ENCODE measurements at places on chromosomes 3 and 15.

GRCh38 chr3:11328196-11328945 lies 56.2 kb downstream of the ATG7 start:
- DNase-seq: no peak

DNA sequence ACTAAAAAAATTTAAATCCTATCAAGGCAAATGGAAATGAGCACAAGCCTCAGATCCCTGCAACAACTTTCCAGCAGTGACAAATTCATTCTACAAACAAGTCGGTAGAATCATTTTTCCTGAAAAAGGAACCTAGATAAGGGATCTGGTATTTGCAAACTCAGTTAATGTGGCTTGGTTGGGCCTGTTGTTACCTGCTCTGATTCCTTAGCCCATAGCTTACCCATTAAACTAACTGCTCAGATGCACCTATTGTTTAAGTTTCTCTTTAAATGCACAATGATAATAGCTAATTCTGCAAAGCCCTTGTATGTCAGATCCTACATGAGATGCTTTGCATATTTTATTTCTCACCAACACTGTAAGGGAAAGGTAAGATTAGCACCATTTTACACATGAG lies 377.4 kb upstream of the RGMA start:
- no peak for DNase-seq

DNA sequence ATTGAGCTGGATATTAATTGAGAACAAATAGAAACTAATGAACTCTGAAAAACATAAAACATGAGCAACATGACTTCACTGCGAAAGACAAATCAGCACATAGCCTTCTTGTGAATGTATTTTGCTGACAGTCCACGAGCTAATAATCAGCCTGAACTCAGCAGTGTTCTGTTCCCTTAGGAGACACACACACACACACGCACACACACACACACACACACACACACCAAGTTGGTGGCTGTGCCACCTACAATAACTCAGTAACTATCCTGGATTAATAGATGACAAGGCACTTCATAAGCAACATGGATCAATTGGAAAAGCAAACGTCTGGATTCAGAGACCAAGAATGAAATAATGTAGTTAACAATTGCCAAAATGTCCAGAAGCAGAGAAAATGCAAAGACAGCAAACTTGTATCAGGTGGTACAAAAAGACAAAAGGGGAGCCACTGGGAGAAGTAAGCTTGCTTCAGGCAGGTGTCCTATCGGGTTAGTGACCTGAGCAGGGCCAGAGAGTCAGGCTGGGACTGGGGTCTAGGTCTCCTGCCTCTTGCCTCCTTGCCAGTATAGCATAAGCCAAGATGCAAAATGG lies 20.5 kb upstream of the UBE2Q2 start:
- no peak for DNase-seq

DNA sequence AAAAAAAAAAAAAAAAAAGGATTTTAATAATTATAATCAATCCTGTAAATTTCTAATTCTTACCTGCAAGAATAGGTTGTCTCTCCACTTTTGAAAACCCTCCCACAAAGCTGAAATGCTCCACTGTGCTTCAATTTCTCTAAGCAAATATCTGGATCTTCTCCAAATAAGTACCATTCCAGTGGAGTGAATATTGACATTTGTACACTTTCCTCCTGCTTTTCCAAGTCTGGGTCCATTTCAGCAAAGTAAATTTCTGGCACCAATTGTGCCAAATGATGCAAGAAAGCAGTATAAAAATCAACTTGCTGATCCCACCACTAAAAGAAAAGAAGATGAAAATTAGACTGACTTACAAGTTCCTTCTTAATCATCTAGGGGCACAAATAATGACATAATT lies 19.9 kb downstream of the UBR1 start:
- no peak for DNase-seq

DNA sequence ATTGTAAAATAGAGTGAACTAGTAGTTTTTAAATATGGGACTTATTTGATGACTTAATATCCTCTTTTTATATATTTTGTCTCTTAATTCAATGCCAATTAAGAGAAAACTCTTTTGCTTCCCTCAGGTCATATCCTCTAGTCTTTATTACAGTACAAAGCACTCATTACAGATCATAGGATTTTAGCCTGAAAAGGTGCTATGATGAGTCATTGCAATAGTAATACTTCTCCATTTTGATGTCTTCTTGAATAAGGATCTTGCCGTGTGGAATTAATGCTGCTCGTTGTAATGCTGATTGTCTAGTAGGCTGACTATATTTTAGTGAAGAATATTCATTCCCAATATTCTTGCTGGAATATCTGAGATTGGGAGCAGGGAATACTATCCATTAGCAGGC lies 612.2 kb upstream of the GOLIM4 start:
- no peak for DNase-seq

DNA sequence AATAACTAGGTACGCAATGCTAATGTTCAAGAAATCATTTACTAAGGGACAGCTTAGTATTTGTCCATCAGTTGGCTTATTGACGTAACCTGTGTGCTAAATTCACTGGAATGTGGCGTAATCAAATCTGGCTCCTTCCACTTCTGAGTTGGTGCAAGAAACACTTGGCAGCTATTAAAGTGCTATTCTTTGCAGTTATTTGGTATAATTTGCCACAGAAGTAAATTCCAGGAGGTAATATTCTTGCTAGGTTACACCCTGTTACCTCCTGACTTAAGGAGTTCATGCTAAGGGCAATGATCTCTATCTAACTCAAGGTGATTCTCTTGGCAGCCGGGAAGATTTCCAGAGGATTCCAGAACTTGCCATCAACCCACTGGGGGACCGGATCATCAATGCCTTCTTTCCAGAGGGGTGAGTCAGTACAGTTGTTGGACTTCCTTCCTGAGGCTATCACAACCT lies 25.5 kb downstream of the CHP1 start:
- DNase-seq: no peak

DNA sequence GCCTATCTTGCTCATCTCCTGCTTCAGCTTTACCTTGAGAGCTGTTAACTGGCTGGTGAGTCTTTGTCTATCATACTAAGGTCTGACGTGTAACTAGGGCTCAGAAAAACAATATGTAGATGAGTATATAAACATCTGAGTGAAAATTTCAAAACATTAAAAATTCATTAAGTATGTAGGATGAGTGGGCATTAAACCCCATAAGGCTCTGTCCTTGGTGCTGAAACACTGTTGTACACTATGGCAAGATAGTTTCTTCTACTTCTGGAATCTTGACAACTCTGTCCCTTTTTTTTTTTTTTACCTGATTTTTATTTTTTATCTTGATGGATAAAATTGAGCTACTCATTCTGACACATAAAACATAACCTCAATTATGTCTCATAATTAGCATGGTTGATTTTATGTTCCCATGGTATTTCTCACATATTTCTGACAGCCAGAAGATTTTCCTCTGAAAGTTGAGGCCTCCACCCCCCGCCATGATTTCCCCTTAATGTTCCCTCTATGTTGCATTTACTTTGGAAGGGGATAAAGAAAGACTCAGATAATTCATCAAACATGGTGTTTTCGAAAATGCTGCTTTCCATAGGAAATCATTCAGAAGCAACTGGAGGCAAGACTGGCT lies 54.3 kb downstream of the DGKG start:
- no peak for DNase-seq

GRCh38 chr3:52431459-52432223 lies 13.3 kb downstream of the SEMA3G start:
- DNase-seq: no peak

- DNase-seq: no peak
Measured at GRCh38 chr3:61343543-61343942, 92.3 kb upstream of the FHIT start.

- DNase-seq: no peak
Measured at GRCh38 chr15:95494971-95495541, 835.4 kb upstream of the NR2F2 start.

- DNase-seq: no peak
Measured at GRCh38 chr3:17980863-17981262, 238.4 kb upstream of the TBC1D5 start.

GRCh38 chr3:42979044-42979972 lies at the start of gene GASK1A:
Gene GASK1A, plus strand, starts transcription at chr3:42979311. Its CDS starts 332 bp downstream, at chr3:42979643.
- peak; percentile 32 for DNase-seq

DNA sequence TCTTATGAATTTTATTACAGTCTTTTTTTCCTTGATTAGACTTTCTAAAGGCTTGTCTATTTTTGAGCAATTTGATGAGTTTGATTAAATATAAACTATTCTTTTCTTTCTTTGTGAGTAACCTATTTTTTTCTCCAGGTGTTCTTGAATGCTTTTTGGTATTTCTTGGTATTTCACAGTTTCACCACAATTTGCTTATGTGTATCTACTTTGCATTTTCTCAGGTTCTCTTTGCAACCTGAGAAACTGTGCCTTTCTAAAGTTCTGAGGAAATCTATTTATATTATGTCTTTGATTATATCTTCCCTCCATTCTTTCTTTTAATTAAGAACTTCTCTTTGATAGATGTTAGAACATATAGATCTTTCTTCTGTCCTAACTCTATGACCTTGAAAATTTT lies 117.1 kb upstream of the MLF1 start:
- DNase-seq: no peak

GRCh38 chr3:105953831-105954230 lies 85.0 kb upstream of the CBLB start:
- DNase-seq: no peak

DNA sequence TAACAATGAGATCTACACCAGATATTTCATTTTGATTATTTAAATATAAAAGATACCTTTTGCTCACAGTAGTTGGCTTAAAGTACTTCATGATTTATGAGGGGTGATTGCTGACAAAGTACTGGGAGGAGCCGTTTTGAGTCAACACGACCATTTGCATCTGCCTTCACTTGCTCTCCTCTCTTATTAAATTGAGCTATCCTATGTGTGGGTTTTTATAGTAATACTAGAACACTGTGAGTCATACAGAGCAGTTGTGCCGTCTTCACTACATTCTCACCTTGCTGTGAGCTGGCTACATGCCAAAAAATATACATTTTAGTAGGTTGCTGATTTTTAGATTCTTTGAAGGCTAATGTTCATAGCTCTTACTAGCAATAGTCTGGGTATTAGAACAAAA lies 161.2 kb downstream of the ALCAM start:
- DNase-seq: peak; percentile 5

GRCh38 chr15:69842851-69843250 lies 254.9 kb downstream of the TLE3 start:
- DNase-seq: no peak

- no peak for DNase-seq
Measured at GRCh38 chr3:13332740-13333139, 87.4 kb downstream of the NUP210 start.

Data from stimulated activated CD4-positive, alpha-beta T cell treated with anti-CD3 and anti-CD28 coated beads, Interleukin-4, amount 100 ng/mL, for 1 hour (primary cell).